ENCODE measurements at places on chromosomes 1 and 21.

- DNase-seq, result no peak
Measured at GRCh38 chr1:52727114-52727586, 897 bp downstream of the ZYG11B start.

DNA sequence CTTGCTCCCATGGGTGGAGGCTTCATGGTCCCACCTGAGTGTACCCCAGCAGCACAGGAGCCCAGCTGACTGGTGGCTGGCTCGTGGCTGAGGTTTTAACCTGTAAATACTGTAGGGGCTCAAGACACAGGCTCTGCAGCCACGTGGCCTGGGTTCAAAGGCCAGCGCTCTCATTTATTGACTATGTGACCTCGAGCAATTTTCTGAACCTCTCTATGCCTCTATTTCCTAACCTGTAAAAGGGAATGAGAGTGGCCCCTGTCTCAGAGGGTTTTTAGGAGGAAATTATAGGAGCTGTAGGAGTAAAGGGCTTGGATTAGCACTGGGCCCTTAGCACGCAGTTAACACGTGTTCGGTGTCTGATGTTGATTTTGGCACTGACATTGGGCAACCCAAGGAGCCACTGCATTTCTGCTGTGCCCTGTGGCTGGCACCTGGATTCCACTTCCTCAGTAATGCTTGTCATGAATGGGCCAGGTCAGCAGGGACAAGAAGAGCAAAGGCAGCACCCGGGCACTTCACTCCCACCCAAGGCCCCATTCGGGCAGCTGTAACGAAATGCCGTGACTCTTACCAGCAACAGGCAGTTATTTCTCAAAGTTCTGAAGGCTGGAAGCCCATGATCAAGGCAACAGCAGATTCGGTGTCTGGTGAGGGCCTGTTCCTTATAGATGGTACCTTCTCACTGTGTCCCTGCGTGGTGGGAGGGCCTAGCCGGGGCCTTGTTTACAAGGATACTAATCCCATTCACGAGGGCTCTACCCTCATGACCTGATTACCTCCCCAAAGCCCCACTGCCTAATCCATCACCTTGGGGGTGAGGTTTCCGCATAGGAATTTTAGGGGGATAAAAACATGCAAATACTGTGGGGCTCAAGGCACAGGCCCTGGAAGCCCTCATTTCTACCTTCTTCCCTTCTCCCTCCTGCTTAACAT is 25.2 kb downstream of the ARHGEF10L start:
- no peak for DNase-seq

- DNase-seq, result peak; percentile 54
Measured at GRCh38 chr1:154352581-154353459, 27.5 kb downstream of the ATP8B2 start.

GRCh38 chr1:165257969-165258459 is 98.5 kb downstream of the LMX1A start:
- peak; percentile 16 for DNase-seq

GRCh38 chr1:194081444-194081843 is 895.0 kb upstream of the B3GALT2 start:
- DNase-seq, result no peak

GRCh38 chr1:64865105-64865757 is 101.1 kb downstream of the JAK1 start:
- no peak for DNase-seq

DNA sequence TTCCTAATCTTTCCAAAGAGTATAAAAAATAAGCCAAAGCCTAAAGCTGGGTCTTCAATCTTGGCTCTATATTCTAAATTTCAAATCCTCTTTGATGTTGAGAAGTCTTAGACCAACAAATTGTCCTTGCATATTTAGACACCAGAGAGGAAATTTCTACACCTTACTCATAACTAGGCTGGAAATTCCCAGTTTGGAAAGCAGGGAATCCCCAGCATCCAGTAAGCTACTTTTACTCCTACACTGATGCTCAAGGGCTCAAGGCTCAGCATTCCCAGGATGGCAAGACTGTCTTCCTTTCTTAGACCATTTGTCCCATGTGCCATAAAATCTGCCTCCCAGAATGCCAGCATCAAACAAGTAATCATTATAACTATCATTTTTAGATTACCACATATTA is 28.3 kb downstream of the PRDX6 start:
- no peak for DNase-seq

DNA sequence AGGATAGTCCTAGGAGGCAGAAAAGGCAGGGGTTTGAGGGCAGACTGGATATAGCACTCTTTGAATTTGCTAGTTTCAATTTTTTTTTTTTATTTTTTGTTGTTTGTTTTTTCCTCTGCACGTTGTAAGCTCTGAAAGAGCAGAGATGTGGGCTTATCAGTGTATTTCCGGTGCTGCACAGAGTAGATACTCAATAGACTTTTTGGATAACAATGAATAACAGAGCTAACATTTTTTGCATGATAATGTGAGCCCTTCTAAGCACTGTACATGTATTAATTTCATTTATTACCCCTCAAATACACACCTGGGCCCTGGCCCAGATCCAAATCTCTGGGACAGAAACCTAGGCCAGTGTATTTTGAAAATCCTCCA is 17.1 kb upstream of the PARP1 start:
- no peak for DNase-seq

GRCh38 chr1:235650341-235651169 is 971 bp upstream of the GNG4 start:
- DNase-seq, result no peak

GRCh38 chr1:86753700-86754099 is 49.3 kb downstream of the SH3GLB1 start:
- DNase-seq, result no peak

DNA sequence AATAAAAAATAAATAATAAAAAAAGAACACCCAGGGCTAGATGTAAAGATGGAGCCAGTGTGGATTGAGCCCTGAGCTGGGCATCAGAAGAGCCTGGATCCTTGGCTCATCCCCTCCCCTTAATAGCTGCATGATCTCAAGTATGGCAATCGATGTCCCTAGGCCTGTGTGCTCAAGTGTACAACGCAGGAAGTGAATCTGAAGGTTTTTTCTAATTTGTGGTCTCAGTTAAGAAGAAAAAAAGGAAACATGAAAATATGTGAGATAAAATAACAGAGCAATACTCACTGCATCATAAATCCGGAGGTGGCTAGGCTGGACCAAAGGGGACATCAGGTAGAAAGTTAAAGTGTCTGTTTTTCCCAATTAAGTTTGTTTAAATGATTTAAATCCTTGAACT is 47.3 kb upstream of the SLC44A3 start:
- DNase-seq, result no peak

DNA sequence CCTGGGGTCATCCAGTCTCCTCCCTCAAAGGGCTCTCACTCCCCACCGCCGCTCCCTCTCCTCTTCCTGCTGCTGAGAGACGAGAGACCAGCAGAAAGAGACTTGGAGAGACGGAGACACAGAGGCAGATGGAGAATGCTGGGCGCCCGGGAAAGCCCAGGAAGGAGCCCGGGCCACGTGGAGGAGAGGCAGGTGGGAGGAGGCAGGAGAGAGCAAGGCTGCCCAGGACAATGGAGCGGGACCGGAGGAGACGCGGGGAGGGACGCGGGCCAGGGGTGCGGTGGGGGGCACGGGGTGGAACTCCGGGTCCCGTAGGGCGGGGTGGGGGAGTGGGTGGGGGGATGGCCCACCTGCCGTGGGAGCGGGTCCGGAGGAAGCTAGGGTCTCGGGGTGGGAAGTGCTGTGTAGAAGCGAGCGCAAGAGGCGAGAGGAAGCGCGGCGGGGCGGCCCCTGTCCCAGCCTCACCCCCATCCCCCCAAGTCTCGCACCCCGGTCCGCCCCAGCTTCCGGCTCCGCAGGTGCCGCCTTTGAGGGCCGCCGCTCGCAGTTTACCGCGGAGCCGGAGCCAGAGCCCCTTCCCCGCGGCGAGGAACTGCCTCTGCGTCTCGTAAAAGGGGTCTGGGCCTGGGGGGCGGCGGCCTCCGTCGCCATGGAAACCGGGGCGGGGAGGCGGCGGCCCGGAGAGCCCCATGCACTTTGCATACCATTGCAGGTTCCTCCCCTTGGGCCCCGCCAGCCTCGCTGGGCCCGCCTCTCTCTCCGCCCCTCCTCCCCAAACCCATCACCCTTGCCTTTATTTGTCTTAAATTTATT is 11.7 kb upstream of the EPHA2 start:
- DNase-seq, result peak; percentile 57
